PC-9 (cell line): ENCODE measurements at places on chromosomes 3 and 15.

- no peak for DNase-seq
These were observed 469.6 kb downstream of the SI start for GRCh38 chr3:164608554-164609276.

DNA sequence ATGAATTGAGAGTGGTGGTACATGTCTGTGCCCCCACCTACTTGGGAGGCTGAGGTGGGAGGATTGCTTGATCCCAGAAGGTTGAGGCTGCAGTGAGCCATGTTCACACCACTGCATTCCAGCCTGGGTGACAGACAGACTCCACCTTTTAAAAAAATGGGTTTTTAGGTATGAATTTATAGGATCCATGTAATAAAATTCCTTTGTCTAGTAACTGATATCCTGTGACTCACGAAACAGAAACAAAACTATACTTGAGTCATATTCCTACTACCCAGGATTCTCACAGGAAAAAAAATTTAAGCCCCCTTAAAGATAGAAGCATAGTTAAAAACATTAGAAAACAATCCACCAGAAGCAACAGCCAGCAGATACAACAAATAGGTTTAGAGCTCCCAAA lies 10.0 kb upstream of the CRTC3 start:
- no peak for DNase-seq

DNA sequence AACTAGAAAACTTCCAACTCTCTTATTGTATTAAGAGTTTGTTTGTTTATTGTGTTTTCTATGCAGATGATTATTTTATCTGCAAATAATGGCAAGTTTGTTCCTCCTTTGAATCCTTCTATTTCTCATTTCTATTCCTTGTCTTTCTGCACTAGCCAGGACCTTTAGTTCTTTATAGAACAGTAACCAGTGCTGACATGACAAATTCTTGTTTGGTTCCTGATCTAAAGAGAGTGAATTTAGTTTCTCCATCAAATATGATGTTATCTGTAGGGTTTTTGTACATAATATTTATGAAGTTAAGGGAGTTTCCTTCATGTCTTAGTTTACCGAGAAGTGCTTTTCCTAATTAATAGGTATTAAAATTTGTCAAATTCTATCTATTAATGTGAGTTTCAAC lies 100.8 kb upstream of the STRIT1 start:
- DNase-seq, result no peak

- DNase-seq, result no peak
These were observed 12.8 kb downstream of the UBR1 start for GRCh38 chr15:43093026-43093425.

- no peak for DNase-seq
These were observed 2.7 kb upstream of the CSTA start for GRCh38 chr3:122322095-122323075.

DNA sequence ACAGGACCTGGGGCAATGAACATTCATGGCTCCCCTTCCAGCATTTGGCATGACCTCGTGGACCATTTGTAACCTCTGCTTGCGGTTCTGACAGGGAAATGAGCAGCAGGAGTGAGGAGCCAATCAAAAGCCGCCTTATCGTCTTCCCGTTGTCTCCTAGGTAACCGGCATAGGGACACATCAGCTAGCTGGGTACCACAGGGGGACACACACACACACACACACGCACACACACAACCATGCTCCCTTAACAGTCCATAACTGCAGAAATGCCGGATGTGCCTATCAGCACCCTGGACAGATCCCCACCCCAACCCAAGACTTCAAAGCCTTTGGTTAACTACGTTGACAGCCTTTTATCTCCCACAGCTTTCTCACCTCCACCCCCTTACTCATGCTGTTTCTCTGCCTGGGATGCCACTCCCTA lies 53.4 kb upstream of the CCDC174 start:
- DNase-seq, result no peak

DNA sequence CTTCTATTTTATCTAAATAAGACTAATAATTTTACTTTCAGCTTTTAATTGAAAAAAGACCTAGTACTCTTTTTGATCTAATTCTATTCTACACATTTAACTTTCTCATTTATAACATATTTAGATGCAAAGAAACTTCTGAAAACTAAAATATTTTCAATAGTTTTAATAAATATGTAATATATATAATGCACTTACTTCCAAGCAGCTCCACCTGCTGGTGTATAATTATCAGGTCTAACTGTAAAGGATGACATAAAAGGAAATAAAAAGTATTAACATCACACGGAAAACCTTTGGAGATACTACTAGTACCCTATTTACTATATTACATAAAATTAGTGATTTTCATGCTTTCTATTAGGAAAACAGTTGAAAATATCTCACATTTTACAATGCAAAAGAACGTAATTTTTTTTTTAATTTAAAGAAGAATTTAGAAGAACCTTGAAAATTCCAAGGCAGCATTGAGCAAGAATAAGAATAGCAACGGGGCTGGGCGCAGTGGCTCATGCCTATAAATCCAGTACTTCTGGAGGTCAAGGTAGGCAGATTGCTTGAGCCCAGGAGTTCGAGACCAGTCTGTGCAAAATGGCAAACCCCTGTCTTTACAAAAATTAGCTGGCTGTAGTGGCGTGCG lies 10.2 kb downstream of the PLSCR5 start:
- no peak for DNase-seq

DNA sequence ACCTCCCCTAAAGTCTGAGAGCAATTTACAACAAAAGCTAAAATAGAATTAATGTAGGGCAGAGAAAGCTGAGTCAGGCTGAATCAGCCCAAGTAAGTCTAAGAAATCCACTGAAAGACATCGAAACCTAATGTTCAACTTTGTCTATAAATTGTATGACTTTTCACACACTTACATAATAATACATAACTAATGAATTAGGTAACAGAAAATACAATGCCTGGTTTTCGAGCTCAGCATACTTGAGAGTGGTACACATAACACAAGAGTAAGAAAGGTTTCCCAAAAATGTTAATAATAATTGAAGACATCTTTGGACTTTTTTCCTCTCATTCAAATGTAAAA lies 55.3 kb upstream of the VGLL4 start:
- DNase-seq, result no peak

- no peak for DNase-seq
These were observed 50.9 kb downstream of the RGMA start for GRCh38 chr15:93037820-93038705.

GRCh38 chr3:9070961-9071360 lies 107.7 kb upstream of the RAD18 start:
- no peak for DNase-seq

GRCh38 chr15:39400821-39401550 lies 179.9 kb upstream of the THBS1 start:
- no peak for DNase-seq

GRCh38 chr15:100849021-100849854 lies 30.4 kb upstream of the ALDH1A3 start:
- peak; percentile 88 for DNase-seq
